ENCODE measurements at places on chromosomes 16 and 17.

- peak; percentile 87 for DNase-seq
Measured at GRCh38 chr16:57576429-57576870, 34.0 kb downstream of the ADGRG5 start.

- no peak for DNase-seq
Measured at GRCh38 chr17:7950578-7950977, 18.6 kb downstream of the CNTROB start.

- DNase-seq, result no peak
Measured at GRCh38 chr16:11499295-11500089, 87.2 kb downstream of the LITAF start.

- DNase-seq, result peak; percentile 66
Measured at GRCh38 chr16:87178977-87179376, 138.2 kb downstream of the C16orf95 start.

DNA sequence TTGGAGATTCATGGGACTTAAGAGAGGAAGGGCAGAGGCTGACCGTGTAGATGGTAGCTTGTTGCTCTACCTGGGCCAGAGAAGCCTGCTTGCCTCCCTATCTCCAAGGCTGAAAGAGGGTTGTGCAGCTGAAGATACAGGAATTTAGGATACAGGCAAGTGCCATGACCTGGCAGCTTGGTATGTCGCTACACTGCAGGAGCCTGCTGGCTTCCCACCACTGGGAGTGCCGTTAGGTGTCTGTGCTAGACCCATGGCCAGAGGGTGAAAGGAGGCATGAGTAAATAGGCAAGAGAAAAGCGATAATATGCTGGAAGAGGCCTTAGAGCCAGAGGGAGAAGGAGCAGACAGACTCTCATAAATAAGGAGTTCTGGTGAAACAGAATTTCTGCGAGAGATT is 10.6 kb downstream of the NAA60 start:
- no peak for DNase-seq

DNA sequence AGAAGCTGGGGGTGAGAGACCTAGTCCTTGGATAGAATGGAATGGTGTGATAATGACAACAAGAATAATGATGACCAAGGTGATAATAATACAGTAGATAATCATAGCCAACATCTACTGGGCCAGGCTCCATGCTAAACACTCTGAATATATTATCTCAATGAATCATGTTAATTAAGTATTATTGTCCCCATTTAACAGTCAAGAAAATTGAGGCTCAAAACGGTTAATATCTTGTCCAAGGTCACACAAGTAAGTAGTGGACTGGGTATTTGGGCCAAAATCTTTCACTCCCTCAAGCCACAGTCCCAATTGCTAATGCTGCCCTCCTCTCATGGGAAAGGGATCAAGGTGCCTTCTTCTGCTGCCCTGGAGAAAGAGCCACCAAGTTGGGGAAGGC is 3.9 kb upstream of the KRT19 start:
- no peak for DNase-seq

DNA sequence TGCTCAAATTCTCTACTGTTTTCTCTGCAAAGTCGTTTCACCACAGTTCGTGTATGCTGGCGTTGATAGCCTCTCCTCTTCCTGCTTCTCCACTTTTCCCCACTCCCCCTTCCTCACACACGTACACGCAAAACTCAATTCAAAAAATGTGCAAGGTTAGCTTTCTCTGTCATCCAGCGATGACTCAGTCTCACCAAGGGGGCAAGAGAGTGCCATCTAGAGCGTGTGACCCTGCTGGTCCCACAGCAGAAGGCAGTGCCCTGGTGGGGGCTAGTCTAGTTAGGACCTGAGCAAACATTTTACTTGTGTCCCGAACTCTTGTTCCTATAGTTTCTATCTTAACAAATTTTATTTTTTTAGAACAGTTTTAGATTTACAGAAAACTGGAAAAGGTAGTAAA is 121.2 kb upstream of the CHMP6 start:
- DNase-seq, result no peak

DNA sequence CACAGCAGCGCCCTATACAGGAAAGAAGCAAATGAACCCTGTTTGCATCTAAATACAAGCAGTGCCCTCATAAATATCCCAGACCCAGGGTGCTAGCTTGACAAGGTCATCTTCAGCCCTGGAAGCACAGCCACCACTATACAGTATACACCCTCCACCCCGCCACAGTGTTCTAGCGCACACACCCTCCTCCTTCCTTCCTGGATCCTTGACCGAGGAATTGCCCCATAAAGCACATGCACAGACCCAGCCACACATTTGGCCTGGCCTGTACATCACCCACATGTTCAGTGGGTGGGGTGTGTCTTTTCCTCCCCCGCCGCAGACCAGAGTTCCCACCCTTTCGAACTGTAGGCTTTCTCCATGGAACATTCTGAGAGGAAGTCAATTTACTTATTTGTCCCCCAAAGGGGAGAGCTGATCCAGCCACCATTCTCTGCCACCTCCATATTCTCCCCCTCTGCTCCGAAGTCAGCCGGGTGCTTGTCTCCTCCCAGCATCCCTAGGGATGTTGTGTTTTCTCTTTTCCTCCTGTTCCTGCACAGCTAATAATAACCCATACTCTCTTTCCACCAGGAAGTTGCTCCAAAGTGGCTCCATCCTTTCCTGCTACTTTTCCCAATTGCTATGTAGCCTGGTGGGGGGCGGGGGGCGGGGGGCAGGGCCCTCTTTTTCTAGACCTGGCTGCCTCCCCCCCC is 6.6 kb downstream of the ABI3 start:
- DNase-seq, result no peak

GRCh38 chr17:61179380-61179806 is 220.2 kb upstream of the TBX2 start:
- no peak for DNase-seq

- DNase-seq, result no peak
Measured at GRCh38 chr16:6728381-6728780, 604.3 kb upstream of the RBFOX1 start.

- DNase-seq, result no peak
Measured at GRCh38 chr16:71552698-71553503, 24.0 kb downstream of the TAT start.

- peak; percentile 76 for DNase-seq
Measured at GRCh38 chr17:78237401-78238012, 6.1 kb downstream of the TMEM235 start.

DNA sequence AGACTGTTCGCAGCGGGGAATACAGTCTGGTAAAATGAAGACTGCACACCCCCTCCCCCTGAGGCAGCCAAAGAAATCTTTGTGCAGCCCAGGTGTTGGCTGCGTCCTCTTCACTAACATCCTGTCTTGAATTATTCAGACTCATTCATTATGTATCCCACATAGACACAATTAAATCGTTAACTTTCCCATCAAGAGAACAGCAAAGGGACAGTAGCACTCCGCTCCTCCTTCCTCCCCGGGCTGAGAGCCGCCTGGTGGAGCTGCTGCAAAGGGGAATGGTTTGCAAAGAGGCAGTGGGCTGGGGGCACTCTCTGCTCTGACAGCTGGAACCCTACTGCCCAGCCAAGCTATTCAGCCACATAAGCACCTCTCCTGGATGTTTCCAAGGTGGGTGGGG is 290.0 kb upstream of the SOX9 start:
- DNase-seq, result no peak

DNA sequence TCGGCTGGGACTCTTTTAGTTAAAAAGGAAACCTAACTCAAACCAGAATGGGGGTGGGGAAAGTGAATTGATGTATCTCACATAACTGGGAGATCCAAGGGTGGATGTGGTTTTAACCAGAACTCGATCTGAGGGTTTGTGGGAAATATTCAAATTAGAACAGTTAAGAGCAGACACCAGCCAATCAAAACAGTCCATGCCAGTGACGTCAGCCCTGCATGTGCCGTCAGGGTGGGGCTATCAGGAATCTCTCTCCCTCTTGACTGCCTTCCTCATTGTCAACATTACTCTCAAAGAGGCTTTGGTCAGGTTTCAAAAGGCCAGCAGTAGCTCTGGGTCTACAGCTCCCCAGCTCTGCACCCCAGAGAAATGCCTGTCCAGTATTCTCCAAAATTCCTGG is 94.2 kb upstream of the HSBP1 start:
- DNase-seq, result no peak

GRCh38 chr17:80729761-80730160 is 185.1 kb downstream of the RPTOR start:
- DNase-seq, result no peak

- no peak for DNase-seq
Measured at GRCh38 chr17:8687737-8688466, 56.7 kb downstream of the CCDC42 start.

GRCh38 chr17:6261466-6261865 is 173.5 kb downstream of the AIPL1 start:
- no peak for DNase-seq

GRCh38 chr17:13365331-13365730 is 236.4 kb downstream of the HS3ST3A1 start:
- no peak for DNase-seq

GRCh38 chr16:82899731-82900450 is 273.1 kb downstream of the CDH13 start:
- no peak for DNase-seq

- no peak for DNase-seq
Measured at GRCh38 chr16:79098907-79099306, 501.6 kb downstream of the MAF start.

- peak; percentile 46 for DNase-seq
Measured at GRCh38 chr16:4386951-4387565, 15.4 kb downstream of the VASN start.

DNA sequence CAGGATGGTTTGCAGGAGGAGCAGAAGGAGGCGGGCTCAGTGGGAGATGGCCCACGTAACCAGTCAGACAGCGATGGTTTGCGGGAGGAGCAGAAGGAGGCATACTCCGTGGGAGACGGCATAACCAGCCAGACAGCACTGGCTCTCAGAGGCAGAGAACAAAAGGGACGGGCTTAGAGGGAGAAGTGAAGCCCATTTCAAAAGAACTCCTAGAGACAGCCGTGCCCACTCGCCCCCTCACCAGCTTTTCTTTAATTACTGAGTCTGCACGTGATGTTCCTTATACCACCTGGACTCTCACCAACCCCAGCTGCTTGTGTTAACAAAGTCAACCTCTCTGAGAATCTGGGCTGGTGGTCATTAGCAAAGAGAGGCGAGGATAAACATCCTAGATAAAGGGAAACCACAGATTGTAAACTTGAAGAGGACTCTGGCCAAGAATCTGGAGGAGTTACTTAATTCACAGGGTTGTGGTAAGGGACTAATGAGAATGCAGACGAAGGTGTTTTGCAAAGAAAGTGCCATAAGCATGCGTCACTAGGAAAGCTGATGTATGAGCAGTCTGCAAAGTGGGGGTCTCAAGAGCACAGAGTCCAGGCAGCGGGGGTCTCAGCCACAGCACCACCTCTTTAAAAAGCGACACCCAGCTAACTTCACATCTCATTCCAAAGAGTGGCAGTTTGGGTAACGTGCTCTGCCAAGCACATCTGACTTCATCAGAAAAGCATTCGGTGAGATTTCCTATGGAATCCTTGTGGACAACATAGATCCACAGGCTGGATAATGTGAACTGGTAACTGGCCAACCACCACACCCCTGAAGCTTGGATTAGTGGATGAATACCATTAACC is 51.7 kb downstream of the NXN start:
- peak; percentile 69 for DNase-seq

DNA sequence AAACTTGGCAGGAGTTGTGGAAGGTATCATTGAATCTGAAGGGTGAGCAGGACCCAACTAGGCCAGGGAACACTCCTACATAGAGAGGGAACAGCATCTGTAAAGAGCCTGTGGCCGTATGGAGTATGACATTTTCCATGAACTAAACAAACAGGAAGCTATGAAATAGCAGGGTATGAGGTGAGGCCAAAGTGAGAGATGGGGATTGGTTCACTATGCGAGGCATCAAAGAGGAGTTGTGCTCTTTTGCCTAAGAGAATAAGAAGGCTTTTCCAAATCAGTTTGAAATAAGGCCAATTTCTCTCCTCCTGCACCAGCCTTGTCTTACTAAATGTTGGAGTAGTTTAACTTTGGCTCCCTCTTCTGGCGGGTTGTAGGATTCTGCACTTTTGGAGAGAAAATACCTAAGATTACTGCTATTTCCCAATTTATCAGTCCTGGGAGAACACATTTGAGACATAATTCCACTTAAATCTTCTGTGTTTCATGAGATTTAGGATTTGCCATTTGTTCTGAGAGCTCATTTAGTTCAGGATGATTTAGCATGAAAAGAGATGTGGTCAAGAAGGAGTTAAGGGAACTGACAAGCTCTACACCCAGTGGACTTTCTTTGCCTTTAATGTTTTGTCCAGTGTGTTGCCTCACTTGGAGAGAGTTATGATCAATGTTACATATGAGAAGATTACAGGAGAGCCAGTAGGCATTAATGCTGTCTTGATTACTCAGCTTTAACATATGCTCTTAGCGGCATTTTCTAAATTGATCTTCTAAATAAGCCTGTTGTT is 55.4 kb downstream of the TNRC6C start:
- peak; percentile 64 for DNase-seq

- DNase-seq, result no peak
Measured at GRCh38 chr16:12788758-12789157, 14.9 kb downstream of the CPPED1 start.

- DNase-seq, result no peak
Measured at GRCh38 chr16:28267356-28267755, 25.0 kb upstream of the SBK1 start.

- no peak for DNase-seq
Measured at GRCh38 chr16:75333721-75334163, 82.3 kb upstream of the BCAR1 start.

DNA sequence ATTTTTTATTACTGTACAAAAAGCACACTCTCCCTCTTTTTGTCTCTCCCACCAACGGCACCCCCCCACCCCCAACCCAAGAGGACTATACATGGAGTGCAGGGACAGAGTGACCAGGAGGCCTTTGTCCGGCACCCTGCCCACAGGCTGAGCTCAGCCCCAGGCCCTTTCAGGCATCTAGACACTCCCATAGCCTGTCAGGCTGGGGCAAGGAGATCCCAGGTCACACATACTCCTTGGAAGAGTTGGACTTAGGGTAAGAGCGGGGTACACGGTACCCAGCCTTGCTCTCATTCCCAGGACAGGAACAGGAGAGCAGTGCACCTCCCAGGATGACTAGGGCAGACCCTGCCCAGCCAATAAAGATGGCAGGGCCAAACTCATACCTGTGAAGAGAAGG is 2.1 kb downstream of the CLDN7 start:
- DNase-seq, result no peak

DNA sequence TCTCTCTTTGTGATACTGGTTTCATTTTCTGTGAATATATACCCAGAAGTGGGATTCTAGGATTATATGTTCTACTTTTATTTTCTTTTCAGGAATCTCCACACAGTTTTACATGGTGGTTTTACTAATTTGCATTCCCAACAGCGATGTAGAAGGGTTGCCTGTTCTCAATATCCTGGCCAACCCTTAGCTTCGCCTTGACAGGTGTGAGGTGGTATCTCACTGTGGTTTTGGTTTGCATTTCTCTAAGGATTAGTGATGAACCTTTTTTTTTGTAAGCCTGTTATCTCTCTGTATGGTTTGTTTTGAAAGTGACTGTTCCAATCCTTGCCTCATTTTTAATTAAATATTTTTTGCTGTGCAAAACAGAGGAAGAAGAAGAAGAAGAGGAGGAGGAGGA is 937.7 kb downstream of the CDH8 start:
- DNase-seq, result no peak

GRCh38 chr16:86925067-86925791 is 346.9 kb downstream of the FOXL1 start:
- no peak for DNase-seq

GRCh38 chr17:13395346-13395745 is 206.4 kb downstream of the HS3ST3A1 start:
- DNase-seq, result no peak

All from right forelimb (tissue), 1 donor.